Activated T-helper 1 cell treated with anti-CD3 and anti-CD28 coated beads, Interleukin-2, amount 50 U/mL, for 16 hours (primary cell): ENCODE measurements at places on chromosomes 1 and 21.

DNA sequence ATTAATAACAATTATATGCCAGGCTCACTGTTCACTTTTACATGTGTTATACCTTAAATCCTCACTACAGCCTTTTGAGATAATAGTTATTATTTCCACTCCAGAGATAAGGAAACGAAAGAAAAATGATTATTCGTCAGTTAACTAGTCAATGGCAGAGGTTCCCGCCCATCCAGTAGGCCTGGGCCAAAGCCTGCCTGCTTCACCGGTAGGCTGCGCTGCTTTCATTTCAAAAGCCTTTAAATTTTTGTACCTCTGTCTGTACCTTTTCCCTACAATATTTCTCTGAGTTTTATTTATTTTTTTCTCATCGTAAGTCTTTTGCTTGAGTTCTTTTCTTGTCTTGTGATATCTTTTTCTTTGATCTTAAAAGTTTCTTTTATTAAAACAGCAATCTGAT is 3.6 kb downstream of the GPR52 start:
- DNase-seq, result no peak

GRCh38 chr1:3899754-3900149 is 320 bp downstream of the C1orf174 start:
- no peak for DNase-seq

GRCh38 chr1:184825571-184825970 is 70.9 kb upstream of the EDEM3 start:
- DNase-seq, result no peak

DNA sequence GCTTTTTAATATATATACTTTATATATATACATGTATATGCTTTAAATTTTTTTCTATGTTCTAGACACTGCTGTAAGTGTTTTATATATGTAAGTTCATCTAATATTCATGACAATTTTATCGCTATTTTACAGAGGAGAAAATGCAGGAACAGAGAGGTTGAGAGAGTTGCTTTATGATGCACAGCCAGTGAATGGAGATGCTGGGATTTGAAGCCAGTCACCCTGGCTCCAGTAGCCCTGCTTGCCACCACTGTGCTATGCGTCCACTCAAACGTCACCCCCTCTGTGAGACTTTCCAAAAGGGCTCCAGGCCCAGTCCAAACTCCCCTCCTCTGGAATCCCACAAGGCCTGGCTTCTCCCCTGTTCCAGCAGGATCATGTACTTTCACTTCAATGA is 91.0 kb upstream of the GRIK3 start:
- no peak for DNase-seq

DNA sequence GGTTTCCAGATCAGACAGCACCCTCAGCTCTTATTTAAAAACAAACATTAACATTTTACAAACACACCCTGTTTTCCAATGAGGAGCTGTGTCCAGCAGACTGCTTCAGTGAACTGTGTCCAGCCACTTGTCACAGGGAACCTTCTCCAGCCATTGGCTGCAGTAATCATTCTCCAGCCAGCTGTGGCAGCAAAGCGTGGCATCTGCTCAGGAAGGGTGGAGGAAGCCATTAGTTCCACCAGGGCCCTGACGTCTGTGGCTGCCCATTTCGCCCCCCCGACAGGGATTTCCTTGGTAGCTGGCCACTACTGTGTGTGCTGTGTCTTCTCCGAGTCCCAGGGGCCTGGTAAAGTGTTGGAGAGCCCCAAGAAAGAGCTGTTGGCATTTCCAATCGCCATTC is 62.9 kb upstream of the SELENON start:
- DNase-seq, result no peak
